ENCODE measurements at places on chromosomes 3 and 15. TPM values are rescaled to one million over a fixed set of nuclear protein-coding genes. Genes with fewer than 3 reads are reported as not detected.

SLC25A36 gene
- 31.6 TPM for polyA plus RNA-seq

CCR8 gene
- not detected for polyA plus RNA-seq

BNC1 gene
- 103 TPM for polyA plus RNA-seq

PSTPIP1 gene
- 2.1 TPM for polyA plus RNA-seq

EFHB gene
- 0.09 TPM for polyA plus RNA-seq

ASB14 gene
- not detected for polyA plus RNA-seq

SPCS1 gene
- polyA plus RNA-seq, result 115 TPM

ITPKA gene
- 0.63 TPM for polyA plus RNA-seq

SHC4 gene
- polyA plus RNA-seq, result 3.0 TPM

ISL2 gene
- polyA plus RNA-seq, result 0.02 TPM

IGF1R gene
- polyA plus RNA-seq, result 20.7 TPM

XCR1 gene
- not detected for polyA plus RNA-seq

SOX2 gene
- not detected for polyA plus RNA-seq

ALS2CL gene
- polyA plus RNA-seq, result 59.4 TPM

IL17RC gene
- polyA plus RNA-seq, result 12.8 TPM

SERINC4 gene
- 0.11 TPM for polyA plus RNA-seq

HGD gene
- not detected for polyA plus RNA-seq

CD47 gene
- polyA plus RNA-seq, result 34.4 TPM

IQCH gene
- polyA plus RNA-seq, result 1.0 TPM

NRG4 gene
- polyA plus RNA-seq, result 0.62 TPM

HYKK gene
- 3.7 TPM for polyA plus RNA-seq
